ENCODE measurements at places on chromosomes 4 and X.

DNA sequence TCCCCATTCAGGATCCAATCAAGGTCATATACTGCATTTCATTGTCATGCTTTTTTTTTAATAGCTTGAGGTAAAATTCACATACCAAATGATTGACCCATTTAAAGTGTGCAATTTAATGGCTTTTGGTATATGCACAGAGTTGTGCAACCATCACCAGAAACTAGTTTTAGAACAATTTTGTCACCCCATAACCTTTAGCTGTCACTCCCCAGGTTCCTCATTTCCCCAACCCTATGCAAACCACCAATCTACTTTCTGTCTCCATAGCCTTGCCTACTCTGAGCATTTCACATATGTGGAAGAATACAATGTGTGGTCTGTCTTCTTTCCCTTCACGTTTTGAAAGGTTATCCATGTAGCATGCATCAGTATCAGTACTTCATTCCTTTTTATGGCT is 1.4 kb upstream of the SMAD1 start:
- DNase-seq = no peak

- no peak for DNase-seq
Observed at GRCh38 chr4:20680736-20681135, 19.5 kb upstream of the PACRGL start.

DNA sequence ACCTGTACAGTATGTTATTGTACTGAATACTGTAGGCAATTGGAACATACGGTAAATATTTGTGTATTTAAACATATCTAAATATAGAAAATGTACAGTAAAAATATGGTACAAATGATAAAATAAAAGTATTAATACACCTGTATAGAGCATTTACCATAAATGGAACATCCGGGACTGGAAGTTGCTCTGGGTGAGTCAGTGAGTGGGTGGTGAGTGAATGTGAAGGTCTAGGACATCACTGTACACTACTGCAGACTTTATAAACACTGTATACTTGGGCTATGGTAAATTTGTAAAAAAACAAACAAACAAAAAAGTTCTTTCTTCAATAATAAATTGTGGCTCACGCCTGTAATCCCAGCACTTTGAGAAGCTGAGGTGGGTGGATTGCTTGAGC is 52.4 kb upstream of the FHL1 start:
- no peak for DNase-seq

GRCh38 chr4:127224556-127224955 is 408.2 kb upstream of the INTU start:
- DNase-seq = no peak

DNA sequence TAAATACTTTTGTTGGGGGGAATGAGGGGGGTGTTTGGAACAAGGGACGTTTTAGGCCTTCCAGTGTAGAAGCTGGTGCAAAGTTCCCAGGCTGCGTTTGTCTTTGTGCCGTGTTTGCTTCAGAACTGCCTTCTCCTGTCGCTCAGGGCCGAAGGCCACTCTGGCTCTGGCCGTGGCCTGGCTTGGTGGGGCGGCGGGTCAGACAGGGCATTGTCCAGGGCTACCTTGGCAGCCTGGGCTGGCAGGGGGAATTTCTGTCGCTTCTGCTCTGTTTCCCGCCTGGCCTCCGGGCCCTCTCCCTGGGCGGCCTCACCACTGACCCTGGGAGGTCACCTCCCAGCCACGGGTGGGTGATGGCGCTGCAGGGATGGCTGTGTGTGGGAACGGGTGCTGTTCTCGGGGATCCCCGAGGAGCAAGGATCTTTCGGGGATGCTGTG is 140.0 kb downstream of the COL4A6 start:
- DNase-seq = no peak

DNA sequence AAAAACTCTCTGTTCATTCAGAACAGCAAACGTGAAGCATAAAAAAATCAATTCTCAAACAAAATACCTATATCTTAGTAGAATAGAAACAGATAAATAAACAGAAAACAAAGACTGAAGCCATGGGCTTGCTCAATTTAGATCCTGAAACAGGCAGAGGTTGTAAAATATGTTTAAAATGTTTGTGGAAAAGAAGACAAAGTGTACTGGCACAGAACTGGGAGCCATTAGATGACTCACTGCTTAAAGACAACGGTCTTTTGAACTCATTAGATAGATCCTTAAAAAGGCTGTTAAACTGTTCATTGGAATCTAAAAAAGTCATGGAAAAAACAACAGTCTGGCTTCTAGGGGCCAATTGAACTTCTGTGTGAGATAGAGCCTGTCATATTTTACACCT is 247.0 kb upstream of the NDST4 start:
- no peak for DNase-seq

DNA sequence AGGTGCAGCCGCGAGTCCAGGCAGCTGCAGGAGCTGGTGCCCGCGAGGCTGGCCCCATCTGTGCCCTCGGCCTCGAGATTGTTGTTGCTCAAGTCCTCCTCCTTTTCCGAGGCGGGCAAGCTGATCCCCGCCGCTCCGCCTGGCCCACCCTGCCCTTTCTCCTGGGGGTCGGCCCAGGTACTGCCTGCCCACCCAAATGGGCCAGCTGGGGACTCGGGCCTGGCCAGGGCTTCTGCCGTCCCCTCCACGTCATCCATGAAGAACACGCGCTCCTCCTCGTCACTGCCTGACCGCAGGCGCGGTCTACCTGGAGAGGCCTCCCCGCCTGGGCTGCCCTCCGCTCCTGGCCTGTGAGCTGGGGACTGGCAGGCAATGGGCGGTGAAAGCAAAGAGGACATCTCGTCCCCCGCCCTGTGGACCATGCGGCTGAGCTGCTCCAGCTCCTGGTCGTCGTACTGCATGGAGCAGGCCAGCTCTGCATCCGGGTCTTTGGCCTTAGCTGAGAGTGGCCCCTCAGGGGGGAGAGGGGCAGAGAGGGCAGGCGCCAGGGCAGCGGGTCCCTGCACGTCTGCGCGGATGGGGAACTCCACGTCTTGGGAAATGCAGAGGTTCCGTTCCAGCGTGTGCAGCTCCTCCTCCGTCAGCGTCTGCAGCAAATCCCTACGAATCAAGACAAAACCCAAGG is 43.1 kb upstream of the MXD4 start:
- no peak for DNase-seq

- DNase-seq = no peak
Observed at GRCh38 chr4:99634742-99635360, 22.8 kb downstream of the C4orf54 start.

DNA sequence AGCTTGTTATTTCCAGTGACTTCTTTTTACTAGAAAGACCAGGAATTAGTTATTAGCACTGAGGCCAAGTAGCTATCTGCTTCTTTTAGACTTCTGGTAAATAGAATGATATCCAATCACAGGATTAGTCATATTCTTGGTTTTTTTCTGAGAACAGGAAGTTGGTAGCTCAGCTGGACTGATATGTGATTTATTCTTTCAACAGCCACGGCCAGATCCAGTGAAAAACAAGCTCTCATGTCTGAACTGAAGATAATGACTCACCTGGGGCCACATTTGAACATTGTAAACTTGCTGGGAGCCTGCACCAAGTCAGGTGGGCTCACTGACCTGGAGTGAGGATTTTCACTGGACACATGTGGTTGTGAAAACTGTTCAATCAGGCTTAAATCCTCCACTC is 48.6 kb downstream of the PDGFRA start:
- DNase-seq = no peak

DNA sequence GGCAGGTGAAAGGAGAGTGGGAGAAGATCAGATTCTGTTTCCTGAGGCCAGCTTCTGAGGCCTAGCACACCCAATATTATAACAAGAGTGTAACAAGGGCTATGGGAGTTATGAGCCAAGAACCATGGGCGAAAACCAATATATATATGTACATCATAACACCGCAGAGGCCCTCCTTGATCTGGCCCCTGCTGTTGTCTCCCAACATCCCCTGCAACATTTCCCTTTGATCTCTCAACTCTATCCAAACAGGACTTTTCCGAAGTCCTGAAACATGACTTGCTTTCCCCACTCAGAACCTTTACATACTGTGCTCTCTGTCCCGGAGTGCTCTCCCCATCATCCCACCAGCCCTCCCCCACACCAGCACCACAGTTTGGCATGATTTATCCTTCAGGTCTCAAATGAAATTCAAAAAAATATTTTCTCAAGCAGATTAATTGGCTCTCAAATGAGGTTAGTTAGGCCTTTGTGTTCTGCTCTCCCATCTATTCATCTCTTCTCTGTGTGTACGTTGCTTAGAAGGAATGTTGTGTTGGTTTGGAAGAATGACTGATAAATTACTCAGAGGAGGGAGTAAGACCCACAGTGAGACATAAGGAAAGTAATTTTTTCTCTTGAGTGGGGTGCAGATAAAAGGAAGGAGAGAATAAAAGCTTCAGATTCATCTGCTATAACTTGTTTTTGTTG is 58.1 kb upstream of the SMIM10 start:
- DNase-seq = no peak

- DNase-seq = peak; percentile 32
Observed at GRCh38 chrX:48540028-48540375, 488 bp downstream of the TBC1D25 start.

DNA sequence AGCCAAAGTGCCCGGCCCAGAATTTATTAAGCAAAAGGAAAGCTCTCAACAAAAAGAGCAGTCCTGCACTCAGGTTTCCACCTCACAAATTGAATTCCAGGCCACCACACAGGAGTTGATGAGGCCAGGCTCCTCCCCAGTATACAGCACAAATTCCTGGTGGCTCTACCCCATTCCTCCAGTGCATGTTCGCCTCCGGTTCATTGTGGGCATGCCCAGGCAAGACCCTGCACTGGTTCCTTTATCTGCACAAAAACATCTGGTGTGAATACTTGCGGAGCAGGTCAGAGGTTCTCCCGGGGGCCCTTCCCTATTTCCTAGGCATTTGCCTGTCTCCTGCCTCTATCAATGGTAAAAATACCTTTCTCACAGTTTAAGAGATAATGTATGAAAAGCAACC is 195.2 kb upstream of the ANXA10 start:
- no peak for DNase-seq

DNA sequence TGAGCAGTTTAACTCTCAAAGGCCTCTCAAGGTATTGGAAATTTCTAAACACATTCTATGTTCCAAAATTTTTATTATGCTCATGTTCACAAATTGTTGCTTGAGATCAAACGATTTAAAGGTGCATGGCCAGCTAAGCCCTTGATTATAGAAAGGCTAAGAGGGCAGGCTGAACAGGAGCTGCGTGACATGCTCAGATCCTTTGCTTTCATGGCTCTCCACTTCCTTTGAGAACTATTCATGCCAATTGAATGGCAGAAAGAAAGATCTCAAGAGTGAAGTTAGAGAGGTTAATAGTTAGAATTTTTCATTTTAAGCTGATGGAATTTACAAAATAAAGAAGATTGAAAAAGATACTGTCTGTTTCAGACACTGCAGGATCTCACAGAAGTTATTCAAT is 594 bp downstream of the LRIT3 start:
- no peak for DNase-seq

DNA sequence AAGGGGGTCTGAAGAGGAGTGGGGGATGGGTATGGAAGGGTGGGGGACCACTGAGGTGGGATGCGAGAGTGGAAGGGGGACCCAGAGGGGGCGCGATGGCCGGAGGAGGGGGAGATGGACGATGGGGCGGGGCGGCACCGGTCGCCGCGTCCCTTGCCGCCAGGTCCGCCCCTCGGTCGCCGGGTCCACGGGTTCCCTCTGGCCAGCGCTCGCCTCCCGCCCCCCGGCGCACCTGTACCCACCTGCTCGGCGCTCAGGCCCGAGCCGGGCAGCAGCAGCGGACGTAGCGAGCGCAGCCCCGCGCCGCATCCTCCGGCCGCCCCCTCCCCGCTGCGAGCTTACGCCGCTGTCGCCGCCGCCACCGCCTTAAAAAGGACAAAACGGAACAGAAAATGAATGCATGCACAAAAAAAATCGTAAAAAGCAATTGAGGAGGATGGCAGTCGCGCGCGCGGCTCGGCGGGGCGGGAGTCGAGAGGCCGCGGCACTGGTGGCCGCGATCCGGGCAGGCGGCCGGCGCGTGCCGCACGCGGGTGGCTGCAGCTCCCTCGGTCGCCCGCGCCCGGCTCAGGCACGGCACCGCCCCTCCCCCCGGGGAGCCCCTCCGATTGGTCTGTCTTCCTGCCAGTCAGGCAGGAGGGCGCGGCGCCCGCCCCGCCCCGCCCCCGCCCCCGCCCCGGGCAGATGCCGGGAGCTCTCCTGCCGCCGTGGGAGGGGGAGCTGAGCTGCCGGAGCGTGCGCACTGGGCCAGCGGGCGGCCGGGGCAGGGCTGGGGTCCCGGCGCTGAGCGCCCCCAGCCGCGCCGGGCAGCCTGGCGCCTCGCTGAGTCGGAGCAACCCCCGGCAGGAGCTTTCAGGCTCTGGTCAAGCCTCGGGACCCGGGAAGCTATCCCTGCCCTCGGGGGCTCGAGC is at the start of gene JAKMIP1:
JAKMIP1 (minus strand) TSS at position 539 of the 911 bp plus-strand sequence. CDS start 87,699 bp downstream, outside the sequence.
- peak; percentile 67 for DNase-seq

GRCh38 chr4:168220893-168221292 is 97.7 kb downstream of the DDX60 start:
- DNase-seq = no peak

- DNase-seq = no peak
Observed at GRCh38 chrX:55030271-55031205, at the start of gene ALAS2. TSS of gene ALAS2 (minus strand) at chrX:55030977. CDS start at chrX:55026000, 4,977 bp downstream.
